Hepatocyte (in vitro differentiated cells): ENCODE measurements at places on chromosomes 5 and 9. TPM values are rescaled to one million over a fixed set of nuclear protein-coding genes. Genes with fewer than 3 reads are reported as not detected.

C5orf58 gene
- total RNA-seq = not detected in 2 replicates

ANGPTL2 gene
- 17.6 and 18.0 TPM in 2 replicates for total RNA-seq

SPINK6 gene
- total RNA-seq = not detected in 2 replicates

CCL19 gene
- total RNA-seq = not detected in 2 replicates

SOHLH1 gene
- total RNA-seq = not detected in 2 replicates

PCDHGA4 gene
- total RNA-seq = 0.17 and 0.28 TPM in 2 replicates

C8G gene
- 5.7 and 15.7 TPM in 2 replicates for total RNA-seq

ADAMTS2 gene
- 45.7 and 55.4 TPM in 2 replicates for total RNA-seq

ARSI gene
- total RNA-seq = 18.4 and 27.9 TPM in 2 replicates

IL9 gene
- total RNA-seq = not detected in 2 replicates

JMY gene
- 9.3 and 11.7 TPM in 2 replicates for total RNA-seq

ENTREP1 gene
- 2.2 and 3.4 TPM in 2 replicates for total RNA-seq

KIF12 gene
- total RNA-seq = 31.9 and 39.9 TPM in 2 replicates

TERT gene
- total RNA-seq = not detected in 2 replicates

CTSL gene
- 343 and 365 TPM in 2 replicates for total RNA-seq
